ENCODE measurements at places on chromosomes 5 and 9.

- DNase-seq, result no peak
These were observed 658.3 kb upstream of the WWC1 start for GRCh38 chr5:167633114-167633513.

- DNase-seq, result no peak
These were observed 7.5 kb downstream of the SURF4 start for GRCh38 chr9:133368249-133368881.

DNA sequence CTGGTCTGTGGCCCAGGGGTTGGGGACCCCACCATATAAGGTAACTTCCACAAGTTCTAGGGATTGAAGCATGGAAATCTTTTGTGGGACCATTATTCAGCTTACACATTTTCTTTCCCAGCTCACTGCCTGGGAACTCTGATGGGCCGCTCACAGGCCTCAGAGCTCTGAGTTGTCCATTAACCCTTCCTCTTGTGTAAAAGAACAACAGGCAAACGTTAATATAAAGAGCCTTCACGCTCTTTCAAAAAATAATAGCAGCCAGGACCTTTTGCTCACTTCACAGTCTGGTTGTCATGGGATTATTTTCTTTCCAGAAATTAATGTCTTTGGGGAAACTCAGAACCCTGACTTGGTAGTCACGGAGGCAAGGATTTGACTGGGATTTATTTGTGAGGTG is 443.3 kb downstream of the AGTPBP1 start:
- DNase-seq, result no peak

DNA sequence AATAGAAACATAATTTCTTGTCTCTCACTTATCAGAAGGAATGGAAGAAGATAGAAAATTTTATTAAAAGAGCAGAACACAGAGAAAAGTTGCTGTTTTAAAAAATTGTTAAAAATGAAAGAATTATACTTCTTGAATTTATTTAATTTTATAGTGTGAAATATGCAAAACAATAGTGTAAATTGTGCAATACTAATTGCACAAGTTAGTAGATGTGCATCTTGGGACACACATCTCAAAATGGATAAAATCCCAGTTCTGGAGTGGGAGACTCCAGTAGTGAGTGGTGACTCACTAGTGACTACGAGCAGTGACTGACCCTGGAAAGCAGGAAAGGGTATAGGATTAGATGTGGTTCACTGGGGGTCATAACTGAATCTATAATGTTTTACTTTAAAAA is 223.2 kb downstream of the MSX2 start:
- no peak for DNase-seq

DNA sequence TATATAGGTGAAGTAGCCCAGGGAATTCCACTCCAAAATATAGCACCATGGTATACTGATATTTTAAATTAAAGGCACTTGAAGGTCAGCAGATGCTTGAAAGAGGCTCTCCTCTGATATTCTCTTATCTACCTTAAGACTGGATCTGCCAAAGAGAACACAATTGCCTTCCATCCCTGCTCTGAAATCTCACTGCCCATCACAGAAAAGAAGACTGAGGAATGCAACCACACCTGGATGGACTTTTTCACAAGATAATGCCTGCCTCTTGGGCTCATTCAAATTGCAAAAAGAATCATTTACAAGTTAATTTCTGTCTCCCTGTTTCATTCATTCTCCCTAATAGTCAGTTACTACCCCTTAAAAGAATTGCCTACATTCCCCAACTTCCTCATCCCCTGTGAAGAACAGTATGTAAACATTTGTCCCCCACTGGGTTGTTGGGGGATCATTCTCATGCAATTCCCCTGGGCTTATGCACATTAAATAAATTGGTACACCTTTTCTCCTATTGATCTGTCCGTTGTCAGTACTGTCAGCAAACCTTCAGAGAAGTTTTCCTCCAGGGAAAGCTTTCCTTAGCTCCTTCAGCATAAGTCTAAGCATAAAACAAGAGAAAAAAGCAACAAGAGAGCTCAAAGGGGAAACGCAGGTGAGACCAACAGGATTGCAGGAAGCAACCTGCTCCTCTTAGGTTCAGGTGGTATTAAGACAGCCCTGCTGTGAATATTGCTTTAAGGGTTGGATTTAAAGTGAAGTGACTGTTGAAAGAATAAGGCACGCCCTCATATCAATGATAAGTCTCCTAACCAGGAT is 171.4 kb upstream of the SLC30A5 start:
- DNase-seq, result no peak

GRCh38 chr5:143691945-143692290 is 120.0 kb upstream of the HMHB1 start:
- DNase-seq, result no peak

- DNase-seq, result peak; percentile 25
These were observed 146.6 kb downstream of the SEC61B start for GRCh38 chr9:99368341-99369326.

GRCh38 chr9:38178237-38178636 is 109.2 kb upstream of the SHB start:
- no peak for DNase-seq

DNA sequence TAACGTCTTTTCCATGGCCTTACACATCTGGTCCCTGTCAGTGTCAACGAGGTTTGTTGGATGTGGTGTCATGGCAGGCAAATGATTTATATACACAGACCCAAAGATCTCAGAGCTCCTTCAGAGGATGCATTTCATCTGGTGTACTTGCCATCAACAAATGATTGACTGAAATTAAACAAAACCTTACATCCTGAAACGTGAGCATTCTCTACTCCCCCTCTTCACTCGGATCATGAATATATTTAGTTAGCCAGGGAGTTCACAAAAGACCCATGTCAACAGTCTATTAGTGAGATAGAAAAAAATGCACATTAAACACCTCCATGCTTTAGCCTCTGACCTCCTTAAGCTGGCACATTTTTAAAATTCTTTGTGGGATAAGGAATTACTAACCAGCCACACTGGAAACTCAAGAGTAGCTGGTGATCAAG is 215.6 kb downstream of the EFNA5 start:
- DNase-seq, result no peak

DNA sequence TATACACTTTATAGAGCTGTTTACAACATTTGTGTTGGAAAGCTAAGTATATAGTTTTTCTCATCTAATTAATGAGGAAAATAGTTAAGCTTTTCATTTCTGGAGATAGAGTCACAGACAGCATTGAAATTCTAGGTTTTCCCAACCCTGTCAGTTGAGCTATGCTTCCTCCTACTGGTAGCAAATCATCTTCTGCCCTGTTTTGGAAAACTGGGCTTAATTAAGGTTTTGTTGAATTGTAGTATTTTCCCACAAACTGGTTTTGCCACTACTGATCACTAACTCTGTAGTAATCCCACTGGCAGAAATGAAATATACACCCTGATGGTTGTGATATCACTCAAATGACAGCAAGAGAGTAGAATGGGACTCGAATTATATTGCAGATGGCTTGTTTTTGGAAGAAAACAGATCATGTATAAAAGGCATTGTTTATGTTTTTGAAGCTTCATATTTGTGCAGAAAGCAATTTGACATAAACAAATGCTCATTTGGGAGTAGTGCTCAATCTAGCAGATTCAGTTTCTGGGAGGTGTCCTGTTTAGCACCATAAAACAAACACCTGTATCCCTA is 46.6 kb downstream of the CD180 start:
- no peak for DNase-seq

DNA sequence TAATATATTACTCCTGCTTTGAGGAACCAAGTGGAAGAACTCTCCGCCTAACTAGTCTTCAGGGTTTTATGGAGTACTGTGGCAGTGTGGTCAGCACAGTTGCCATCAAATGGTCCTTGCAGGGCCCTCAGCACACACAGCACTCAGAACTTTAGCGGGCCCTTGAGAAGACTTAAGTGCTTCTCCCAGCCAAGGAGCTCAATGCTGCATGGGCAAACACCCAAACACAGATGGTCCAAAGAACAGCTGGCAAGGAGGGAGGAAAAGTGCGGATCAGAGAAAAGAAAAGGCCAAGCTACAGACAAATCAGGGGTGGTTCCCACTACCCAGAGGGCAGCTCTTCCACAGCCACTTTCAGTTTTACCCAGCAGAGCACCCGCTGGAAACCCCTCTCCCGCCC is 98.6 kb downstream of the SPOCK1 start:
- no peak for DNase-seq

GRCh38 chr9:113267911-113268566 is 7.3 kb downstream of the CDC26 start:
- DNase-seq, result no peak

DNA sequence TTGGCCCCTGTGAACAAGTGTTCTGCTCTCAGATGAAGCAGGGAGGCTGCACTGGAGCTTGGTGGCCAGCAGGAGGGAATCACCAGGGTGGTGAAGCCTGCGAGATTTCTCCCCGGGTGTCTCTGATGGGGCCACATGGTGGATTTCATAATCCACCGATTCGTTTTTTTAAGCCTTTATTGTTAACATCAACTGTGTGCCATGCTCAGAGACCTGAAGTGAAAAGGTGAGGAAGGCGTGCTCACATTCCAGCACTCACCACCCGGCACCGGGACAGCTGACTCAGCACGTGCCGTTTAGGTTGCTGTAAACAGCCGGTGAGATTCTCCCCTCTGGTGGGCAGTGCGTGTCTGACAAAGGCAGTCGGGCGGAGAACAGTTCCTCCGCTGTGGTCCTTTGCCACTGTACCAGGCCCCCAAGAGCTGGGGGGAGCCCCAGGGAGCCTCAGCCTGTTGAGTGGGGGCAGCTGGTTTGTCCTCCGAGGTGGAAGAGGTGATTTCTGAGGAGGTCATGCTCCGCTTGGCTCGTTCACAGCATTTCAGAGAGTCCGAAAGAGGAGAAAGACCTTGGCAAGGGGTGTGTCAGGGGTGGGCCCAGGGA is 12.7 kb upstream of the AHRR start:
- DNase-seq, result no peak

DNA sequence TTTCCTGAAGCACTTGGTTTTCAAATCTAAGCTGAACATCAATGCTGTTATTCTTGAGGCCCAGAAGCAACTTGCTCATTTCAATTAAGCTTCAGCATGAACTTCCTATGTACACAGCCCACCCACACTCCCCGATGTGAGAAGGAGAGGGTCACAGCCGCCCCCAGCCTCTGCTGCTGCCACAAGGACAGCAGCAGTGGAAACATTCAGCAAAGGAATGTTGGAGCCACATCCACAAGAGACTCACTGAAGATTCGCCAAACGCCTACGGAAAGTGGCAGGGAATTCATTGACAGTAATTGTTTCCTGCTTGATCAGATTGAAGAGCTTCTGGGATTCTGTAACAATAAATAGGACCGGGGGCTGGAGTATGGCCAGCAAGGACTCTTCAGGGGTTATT is 2.9 kb downstream of the TGFBI start:
- DNase-seq, result no peak

- no peak for DNase-seq
These were observed 88.5 kb upstream of the DAB2 start for GRCh38 chr5:39513236-39513635.

DNA sequence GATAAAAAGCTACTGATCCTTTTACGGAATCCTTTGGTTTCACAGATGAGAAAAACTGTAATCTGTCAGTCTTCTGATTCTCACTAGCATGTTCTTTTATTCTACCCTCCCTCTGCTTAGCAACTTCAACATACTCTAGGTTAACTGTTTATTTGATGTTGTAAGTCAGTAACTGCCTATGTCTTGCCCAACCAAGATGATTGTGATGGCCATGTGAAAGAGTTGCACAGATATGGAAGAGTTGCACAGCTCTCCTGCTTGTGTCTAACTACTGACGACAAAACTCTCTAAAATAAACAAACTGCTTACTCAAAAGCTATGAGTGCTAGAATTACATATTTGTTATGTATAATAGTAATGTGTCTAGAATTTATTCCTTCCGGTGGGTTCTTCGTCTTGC is 227.3 kb upstream of the DAB2 start:
- no peak for DNase-seq

- DNase-seq, result no peak
These were observed 161.2 kb downstream of the FGF18 start for GRCh38 chr5:171580502-171581265.

GRCh38 chr9:94534901-94535300 is 20.0 kb upstream of the PCAT7 start:
- no peak for DNase-seq

DNA sequence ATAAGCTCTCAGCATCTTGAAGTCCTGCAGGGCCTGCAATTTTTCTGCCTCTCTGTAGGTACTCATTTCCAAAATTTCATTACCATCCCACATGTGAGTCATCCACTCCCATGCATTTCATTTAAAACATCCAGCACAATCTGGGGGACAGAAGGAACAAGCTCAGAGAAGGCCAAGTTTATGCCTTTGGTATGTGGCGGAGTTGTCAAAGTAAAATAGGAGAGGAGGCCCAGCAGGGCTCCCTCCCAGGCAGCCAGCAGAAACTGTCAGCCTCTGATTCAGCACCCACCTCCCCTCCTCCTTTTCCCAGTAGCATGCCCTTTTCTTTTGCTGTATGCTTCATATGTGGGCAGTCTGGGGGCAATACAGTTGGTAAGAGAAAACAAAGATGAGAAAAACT is 126.4 kb upstream of the ZNF366 start:
- no peak for DNase-seq

- DNase-seq, result no peak
These were observed 58.7 kb downstream of the SLC46A2 start for GRCh38 chr9:112831969-112832368.

GRCh38 chr5:36593867-36594266 is 12.5 kb upstream of the SLC1A3 start:
- DNase-seq, result peak; percentile 38

DNA sequence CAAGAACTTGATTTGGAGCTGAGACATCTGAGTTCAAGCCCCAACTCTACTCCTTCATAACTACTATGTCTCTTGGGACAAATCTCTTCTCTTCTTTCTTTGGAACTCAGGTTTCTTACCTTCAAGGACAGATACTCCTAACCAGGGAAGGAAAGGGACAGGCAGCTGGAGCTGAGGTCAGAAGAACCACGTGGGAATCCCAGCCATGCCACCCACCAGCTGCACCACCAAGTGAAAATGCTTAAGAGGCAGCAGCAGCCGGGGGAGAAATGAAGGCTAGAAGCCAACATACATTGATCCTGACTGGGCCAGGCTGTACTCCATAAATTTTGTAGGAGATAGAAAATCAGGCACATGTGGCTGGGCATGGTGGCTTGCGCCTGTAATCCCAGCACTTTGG is 9.6 kb upstream of the OR5C1 start:
- DNase-seq, result no peak

- DNase-seq, result no peak
These were observed 34.8 kb downstream of the ADAMTS12 start for GRCh38 chr5:33857037-33857436.
